Stimulated activated CD8-positive, alpha-beta memory T cell treated with anti-CD3 and anti-CD28 coated beads, Interleukin-7, amount 100 ng/mL, for 1 hour (primary cell): ENCODE measurements at places on chromosomes 6 and 20.

- DNase-seq, result no peak
Observed at GRCh38 chr6:11747021-11747420, 31.6 kb downstream of the ADTRP start.

GRCh38 chr6:36378243-36378920 is 9.1 kb downstream of the ETV7 start:
- DNase-seq, result no peak

DNA sequence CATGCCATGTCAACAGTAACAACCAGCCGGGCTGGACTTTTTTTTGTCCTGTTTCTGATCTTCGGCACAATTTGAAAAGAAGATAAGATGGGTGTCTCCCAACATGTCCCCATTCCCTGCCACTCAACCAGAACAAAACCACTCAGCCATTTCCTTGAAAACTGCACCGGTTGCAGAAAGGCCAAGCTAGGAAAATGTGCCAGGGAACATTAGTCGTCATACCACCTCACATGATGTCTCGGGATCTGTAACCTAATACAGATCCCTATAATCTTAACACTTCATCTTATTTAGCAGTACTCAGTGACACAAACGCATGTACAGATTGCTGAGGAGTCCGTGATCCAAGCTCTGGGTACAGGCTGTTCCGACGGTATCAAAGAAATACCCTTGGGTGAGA is 46.5 kb downstream of the ALDH8A1 start:
- DNase-seq, result no peak

DNA sequence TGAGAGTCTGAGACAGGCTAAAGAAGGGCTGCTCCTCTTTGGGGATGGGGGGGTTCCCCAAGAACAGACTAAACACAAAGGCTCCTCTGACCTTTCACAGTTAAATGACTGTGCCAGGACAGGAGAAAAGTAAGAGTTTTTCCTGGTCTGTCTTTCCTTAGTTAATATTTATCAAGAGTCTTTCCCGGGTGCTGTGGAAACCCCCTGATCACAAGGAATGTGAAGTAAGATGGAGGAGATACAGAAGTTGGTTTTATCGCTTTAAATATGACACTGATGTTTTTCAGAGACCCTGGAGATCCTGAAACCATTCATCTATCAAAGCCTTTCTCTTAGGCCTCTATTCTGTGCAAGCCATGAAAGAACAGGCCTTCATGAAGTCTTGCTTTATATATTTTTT is 105.8 kb downstream of the RNF144B start:
- DNase-seq, result no peak

DNA sequence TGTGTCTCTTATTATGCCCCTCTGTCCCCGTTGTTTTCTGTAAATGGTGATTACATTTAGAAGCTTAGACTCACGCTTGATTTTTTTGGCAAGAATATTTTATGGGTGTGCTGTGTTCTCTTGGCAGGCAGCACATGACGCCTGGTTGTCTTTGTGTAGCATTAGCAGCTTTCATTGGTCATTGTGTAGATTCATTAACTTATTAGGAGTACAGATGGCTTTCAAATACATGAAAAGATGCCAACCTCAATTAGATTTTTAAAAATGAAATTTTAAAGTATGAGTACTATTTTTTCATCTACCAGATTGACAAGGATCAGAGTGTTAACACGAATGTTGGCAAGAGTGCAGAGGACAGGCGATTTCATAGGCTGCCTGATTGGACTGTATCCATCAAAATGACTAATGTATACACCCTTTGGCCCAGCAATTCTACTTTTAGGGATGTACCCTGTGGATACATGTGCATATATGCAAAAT is 15.2 kb downstream of the COX4I2 start:
- DNase-seq, result no peak

GRCh38 chr6:113458368-113459010 is 398.7 kb upstream of the MARCKS start:
- no peak for DNase-seq

- DNase-seq, result no peak
Observed at GRCh38 chr6:113873043-113873667, 16.0 kb downstream of the MARCKS start.

DNA sequence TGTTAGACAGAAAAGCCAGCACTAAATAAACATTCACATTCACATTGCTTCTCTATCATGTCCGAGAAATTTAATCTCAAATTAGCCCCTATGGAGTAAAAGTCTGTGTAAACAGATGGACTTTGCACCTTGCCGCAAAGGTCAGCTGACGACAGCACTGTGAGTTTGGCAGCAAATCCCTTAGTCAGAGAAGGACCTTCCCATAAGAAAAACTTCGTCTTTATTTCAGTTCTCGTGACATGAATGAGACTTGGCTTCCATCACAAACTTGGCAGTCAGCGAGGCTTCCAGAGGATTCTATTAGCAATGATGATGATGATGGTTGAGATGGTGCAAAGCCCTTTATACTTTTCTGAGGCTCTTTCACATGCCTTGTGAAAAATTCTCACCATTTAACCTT is 133.7 kb upstream of the IFNGR1 start:
- DNase-seq, result no peak

- DNase-seq, result no peak
Observed at GRCh38 chr6:121216928-121217327, 117.4 kb downstream of the TBC1D32 start.

DNA sequence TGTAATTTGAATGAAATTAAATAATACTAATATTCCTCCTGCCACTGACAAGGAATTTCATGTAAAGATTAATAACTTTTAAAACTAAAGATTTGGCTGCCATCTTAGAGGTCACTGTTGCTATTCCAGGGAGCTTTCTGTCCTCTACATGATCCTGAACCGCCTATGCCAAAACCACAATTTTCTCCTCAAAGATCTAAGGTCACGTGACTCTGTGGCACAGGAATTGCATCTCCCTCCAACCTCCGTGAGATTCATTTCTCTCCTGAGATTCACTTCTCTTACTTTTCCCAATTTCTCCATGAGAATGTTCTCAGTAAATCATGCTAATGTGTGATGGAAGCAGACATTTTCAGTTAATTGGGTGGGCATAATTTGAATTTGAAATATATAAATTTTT is 379.6 kb upstream of the TSHZ2 start:
- DNase-seq, result no peak

GRCh38 chr20:42701948-42702347 is 487.8 kb downstream of the PTPRT start:
- no peak for DNase-seq

DNA sequence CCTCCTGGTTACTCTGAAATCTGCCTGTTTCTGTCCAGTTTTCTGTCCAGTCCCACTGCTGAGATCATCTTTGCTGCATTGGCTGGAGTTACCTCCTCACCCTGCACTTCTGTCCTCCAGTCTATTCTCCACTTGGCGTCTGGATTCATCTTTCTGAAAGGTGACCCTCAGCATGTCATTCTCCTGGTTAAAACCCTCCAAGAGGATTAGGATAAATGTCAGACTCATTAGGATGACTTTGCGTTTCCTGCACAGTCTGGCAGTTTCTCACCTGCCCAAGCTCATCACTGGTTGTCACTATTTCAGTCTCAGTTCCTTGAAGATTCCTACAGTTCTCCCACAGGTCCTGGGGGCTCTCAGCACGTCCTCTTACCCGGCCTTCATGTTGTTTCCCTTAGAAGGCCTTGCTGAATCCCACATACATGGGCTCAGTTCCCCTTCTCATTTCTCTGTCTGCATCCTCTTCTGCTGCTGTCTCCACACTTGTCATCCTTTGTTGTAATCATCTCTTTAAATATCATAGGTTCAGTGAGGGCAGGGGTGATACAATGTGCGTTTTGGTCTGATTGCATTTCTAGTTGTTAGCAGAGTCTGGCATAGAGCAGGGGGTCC is 374.8 kb downstream of the QKI start:
- DNase-seq, result no peak

- DNase-seq, result no peak
Observed at GRCh38 chr6:113923526-113923925, 47.4 kb downstream of the HDAC2 start.
